ENCODE measurements at places on chromosomes 11 and 22. TPM values are rescaled to one million over a fixed set of nuclear protein-coding genes. Genes with fewer than 3 reads are reported as not detected.

GRCh38 chr11:130034236-130034635 lies 31.6 kb upstream of the PRDM10 start:
- no peak overlapping the region for H3K4me3 ChIP-seq
- H3K27ac ChIP-seq: no peak overlapping the region
- DNase-seq: no peak

- H3K4me1 ChIP-seq: no peaks in the 10 kb centered on the region
- peaks cover 14% of the 10 kb centered on the region for H3K27me3 ChIP-seq
- no peak for DNase-seq
- H3K27ac ChIP-seq: no peak overlapping the region
These were observed 156.8 kb downstream of the C11orf91 start for GRCh38 chr11:33543823-33544222.

GRCh38 chr22:35470903-35471321 lies 69.7 kb upstream of the RASD2 start:
- H3K27ac ChIP-seq: no peak overlapping the region
- no peak overlapping the region for H3K4me3 ChIP-seq
- no peak for DNase-seq
- no peaks in the 10 kb centered on the region for H3K36me3 ChIP-seq
- peaks cover 2% of the 10 kb centered on the region for H3K27me3 ChIP-seq
- H3K4me1 ChIP-seq: no peaks in the 10 kb centered on the region

Gene OR2AT4
- not detected for total RNA-seq

DNA sequence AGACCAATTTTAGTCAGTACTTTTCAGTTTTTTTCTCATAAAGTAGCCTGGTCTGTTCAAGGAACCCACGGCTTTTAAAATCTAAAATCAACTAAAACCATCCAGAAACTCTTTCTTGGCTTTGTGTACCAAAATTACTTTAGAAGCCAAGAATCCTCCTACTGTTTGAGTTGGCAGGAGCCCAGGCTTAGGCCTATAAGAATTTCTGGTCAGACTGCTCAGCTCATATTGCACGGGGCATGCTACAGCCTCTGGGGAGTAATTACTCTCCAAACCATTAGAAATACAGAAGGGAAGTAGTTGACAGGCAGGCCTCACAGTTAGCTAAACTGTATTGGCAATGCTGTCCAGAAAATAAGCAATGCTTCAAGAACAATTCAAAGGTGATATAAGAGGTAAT lies 1862.9 kb upstream of the RAG2 start:
- no peaks in the 10 kb centered on the region for H3K4me1 ChIP-seq
- H3K27me3 ChIP-seq: no peaks in the 10 kb centered on the region

Gene MFRP
- total RNA-seq: not detected

DNA sequence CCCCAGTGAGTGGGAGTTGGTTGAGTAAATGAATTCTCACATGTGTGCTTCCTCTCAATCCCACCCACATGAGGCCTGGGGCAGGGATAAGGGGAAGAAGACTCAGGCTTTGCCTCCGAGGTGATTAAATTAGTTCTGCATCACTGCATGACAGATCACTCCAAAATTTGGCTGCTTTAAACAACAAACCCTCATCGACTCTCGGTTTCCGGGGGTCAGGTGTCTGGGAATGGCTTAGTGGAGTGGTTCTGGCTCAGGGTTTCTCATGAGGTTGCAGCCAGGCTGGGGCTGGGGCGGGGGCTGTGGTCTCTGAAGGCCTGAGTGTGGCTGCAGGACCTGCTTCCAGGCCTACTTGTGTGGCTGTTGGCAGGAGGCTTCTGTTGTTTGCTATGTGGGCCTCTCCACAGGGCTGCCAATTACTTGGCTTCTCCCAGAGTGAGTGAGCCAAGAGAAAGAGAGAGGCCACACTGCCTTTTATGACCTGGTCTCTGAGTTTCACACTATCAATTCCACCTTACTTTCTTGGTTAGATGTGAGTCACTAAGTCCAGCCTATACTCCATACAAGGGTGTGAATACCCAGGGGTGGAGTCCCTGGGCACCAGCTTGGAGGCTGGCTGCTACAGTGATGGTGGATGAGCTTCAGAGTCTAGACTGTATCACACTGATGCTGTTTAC lies 15.9 kb downstream of the MOGAT2 start:
- no peak for DNase-seq
- H3K27me3 ChIP-seq: peaks cover 6% of the 10 kb centered on the region
- H3K36me3 ChIP-seq: no peaks in the 10 kb centered on the region
- H3K4me1 ChIP-seq: peaks cover 2% of the 10 kb centered on the region
- no peak overlapping the region for H3K4me3 ChIP-seq

Gene MPZL2
- total RNA-seq: 22.4 TPM

- peaks cover 4% of the 10 kb centered on the region for H3K4me1 ChIP-seq
- peak overlapping the region; percentile 49 for H3K27ac ChIP-seq
- H3K27me3 ChIP-seq: peaks cover 39% of the 10 kb centered on the region
- no peaks in the 10 kb centered on the region for H3K36me3 ChIP-seq
These were observed 7.5 kb downstream of the GP1BB start for GRCh38 chr22:19730655-19731360.

DNA sequence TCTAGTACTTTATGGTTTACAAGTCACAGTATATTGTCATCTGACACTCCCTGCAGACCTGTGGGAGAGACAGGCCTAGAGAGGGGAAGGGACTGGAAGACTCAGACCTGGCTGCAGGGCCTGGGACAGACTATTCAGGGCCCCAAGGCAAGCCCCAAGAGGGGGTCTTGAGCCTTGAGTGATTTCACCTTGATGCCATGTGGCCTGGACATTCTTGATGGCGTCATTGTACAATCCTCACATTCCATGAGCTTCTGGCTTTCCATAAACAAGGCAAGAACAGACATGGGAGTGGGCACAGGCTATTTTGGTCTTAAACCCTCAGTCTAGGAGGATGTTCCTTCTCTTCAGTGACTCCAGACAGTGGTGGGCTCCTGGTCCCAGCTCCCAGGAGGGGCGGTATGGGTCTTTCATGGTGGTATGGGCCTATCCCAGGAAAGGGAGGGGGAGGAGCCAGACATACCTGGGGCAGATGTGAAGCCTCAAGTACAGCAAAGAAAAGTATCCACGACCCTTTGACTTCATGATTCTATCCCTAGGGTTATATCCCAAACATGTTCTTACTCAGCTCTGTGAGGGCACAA lies 1.8 kb upstream of the TBC1D10A start:
- no peaks in the 10 kb centered on the region for H3K27me3 ChIP-seq
- peak overlapping the region; percentile 77 for H3K27ac ChIP-seq
- peaks cover 3% of the 10 kb centered on the region for H3K36me3 ChIP-seq
- peaks cover 25% of the 10 kb centered on the region for H3K4me1 ChIP-seq

Gene LRRN4CL
- 0.65 TPM for total RNA-seq

Gene OR51E2
- total RNA-seq: not detected

Gene MYEOV
- total RNA-seq: not detected

DNA sequence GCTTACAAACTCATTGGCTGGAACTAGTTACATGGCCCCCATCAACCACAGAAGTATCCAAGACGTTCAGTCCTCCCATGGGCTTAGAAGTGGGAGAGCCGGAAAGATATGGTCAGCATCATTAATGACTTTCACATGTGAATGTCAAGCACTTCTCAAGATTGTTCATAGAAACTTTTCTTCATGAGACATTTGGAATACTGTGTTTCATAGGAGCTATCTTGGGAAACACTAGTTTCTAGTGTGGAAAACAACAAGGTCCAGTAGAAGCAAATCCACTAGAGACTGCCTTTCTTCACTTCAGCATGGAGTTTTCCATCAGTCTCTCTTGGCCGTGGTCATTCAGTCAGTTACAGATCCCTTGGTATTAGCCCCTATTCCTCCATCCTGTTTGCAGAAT lies 160.9 kb downstream of the C11orf91 start:
- H3K36me3 ChIP-seq: no peaks in the 10 kb centered on the region
- DNase-seq: no peak
- H3K27ac ChIP-seq: no peak overlapping the region
- peaks cover 21% of the 10 kb centered on the region for H3K27me3 ChIP-seq
- no peaks in the 10 kb centered on the region for H3K4me1 ChIP-seq

- DNase-seq: no peak
- no peak overlapping the region for H3K4me3 ChIP-seq
- peaks cover 11% of the 10 kb centered on the region for H3K36me3 ChIP-seq
These were observed 37.8 kb downstream of the YAP1 start for GRCh38 chr11:102148059-102148458.

- no peak for DNase-seq
- peaks cover 7% of the 10 kb centered on the region for H3K36me3 ChIP-seq
These were observed 193.3 kb downstream of the TMEM135 start for GRCh38 chr11:87230995-87231394.

DNA sequence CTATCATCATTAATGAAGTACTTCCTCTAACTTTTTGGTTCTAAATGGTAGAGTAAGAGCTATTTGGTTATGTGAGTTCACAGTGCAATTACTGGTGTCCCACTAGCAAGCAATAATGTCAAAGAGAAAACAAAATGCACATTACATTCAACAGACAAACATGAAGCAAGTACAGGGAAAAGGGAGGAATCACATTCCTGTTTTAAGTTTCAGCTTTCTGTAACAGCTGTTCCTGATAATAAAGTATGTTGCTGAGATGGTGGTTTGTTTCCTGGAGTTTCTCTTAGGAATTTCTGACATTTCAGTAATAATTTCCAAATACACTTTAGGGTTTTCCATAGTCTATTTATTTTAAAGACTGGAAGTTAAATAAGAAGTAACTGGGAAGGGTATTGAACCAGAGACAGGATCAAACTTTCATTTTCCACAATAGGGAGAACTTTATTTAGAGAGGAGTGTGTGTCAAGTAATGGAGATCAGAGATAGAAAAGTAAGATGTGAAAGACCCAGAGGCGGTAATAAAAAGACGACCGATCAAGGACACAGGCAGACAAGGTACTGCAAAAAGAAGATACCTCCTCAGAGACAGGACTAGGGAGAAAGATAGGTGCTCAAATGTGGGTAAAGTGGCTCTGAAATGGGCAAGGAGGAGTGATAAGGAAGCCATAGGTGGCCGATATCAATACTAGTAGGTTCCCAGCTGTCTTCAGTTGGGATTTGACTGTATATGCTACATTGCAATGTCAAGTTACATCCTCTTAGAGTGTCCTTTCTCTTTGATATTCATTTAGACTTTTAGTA lies 20.8 kb upstream of the CLNS1A start:
- H3K27me3 ChIP-seq: no peaks in the 10 kb centered on the region
- H3K4me3 ChIP-seq: no peak overlapping the region
- no peaks in the 10 kb centered on the region for H3K36me3 ChIP-seq
- no peak for DNase-seq
- no peaks in the 10 kb centered on the region for H3K4me1 ChIP-seq
- H3K27ac ChIP-seq: no peak overlapping the region

Gene SPECC1L
- total RNA-seq: 87.7 TPM

- no peak for DNase-seq
- H3K4me3 ChIP-seq: no peak overlapping the region
- H3K36me3 ChIP-seq: peaks cover 30% of the 10 kb centered on the region
- no peaks in the 10 kb centered on the region for H3K4me1 ChIP-seq
- no peaks in the 10 kb centered on the region for H3K27me3 ChIP-seq
These were observed 16.5 kb downstream of the BRD1 start for GRCh38 chr22:49811020-49811791.

Gene LBHD1
- 9.4 TPM for total RNA-seq

GRCh38 chr11:47651818-47652469 lies 9.6 kb upstream of the MTCH2 start:
- no peak overlapping the region for H3K4me3 ChIP-seq
- DNase-seq: no peak
- no peak overlapping the region for H3K27ac ChIP-seq
- no peaks in the 10 kb centered on the region for H3K4me1 ChIP-seq
- H3K27me3 ChIP-seq: no peaks in the 10 kb centered on the region

DNA sequence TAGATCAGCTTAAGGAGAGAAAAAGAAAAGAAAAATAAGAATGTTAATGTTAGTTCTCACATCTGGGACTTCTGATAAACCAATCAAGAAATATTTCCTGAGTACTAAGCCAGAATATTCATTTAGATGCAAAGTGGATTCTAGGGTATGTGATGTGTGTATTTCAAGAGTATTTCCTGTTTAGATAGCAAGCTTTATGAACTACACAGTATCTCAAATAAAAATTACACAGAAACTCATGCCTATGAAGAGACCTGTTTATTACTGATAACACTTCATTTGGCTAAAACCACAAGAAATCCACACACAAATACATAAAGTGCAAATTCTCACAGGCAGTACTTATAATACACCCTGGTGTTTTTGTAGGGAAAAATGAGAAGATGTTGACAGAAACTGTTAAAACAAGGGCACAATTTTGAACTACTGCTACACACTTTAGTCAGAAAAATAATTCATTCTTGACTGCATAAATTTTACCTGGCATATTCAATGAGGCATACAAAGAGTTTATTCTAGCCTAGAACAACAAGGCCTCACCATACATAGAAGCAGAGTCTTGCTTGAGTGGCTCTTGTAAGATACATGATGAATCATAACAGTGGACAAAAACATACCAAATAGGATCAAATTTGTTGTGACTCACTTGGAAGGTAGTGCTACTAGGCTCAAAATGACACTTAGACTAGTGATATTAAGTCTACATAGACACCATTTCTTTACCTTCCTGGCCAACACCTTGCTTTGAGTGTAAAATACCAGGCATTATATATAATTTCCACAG lies 18.8 kb upstream of the P4HA3 start:
- no peak overlapping the region for H3K27ac ChIP-seq
- H3K4me1 ChIP-seq: peaks cover 3% of the 10 kb centered on the region
- H3K4me3 ChIP-seq: no peak overlapping the region
- H3K36me3 ChIP-seq: peaks cover 19% of the 10 kb centered on the region

- no peaks in the 10 kb centered on the region for H3K4me1 ChIP-seq
- no peak for DNase-seq
- no peaks in the 10 kb centered on the region for H3K36me3 ChIP-seq
These were observed 191.3 kb downstream of the KIF18A start for GRCh38 chr11:27916541-27917100.

Gene KRTAP5-8
- 0.24 TPM for total RNA-seq
